ENCODE measurements at places on chromosomes 3 and 15.

DNA sequence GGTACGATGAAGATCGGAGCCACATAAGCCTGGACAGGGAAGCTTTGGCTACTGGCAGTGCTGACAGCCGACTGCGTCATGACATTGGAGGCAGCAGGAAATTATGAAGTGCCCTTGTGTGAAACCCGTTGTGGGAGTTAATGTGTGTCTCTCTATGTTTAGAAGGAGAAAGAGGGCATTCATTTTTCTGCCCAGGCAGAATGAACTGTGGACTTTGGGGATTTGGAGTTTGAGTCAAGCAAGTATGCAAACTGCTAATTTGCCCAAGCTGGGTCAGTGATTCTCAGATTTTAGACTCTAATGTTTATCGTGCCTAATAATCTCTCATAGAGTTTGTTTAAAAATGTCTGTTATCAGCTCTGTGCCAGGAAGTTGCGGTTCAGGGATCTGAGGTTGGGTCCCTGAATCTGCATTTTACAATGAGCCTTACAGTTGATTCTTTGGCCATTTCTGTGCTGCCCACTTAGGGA is 5.6 kb downstream of the CTXND1 start:
- DNase-seq, result no peak

DNA sequence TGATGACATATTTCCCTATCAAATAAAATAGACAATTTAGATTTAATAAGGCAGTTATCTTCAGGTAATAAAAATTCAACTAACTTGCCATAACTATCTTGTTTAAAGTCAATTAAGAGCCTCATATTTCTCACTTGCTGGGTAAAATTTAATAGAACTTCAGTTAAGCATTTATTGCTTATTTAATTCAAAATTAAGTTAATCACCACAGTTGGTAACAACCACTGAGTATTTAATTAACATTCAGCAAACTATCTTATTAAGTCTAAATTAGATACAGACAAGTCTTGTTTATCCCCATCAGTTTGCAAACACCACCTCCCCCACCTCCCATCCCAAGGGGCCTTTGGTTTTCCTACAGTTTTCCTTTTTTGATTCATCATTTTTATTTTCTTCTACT is 14.7 kb downstream of the LPP start:
- no peak for DNase-seq

DNA sequence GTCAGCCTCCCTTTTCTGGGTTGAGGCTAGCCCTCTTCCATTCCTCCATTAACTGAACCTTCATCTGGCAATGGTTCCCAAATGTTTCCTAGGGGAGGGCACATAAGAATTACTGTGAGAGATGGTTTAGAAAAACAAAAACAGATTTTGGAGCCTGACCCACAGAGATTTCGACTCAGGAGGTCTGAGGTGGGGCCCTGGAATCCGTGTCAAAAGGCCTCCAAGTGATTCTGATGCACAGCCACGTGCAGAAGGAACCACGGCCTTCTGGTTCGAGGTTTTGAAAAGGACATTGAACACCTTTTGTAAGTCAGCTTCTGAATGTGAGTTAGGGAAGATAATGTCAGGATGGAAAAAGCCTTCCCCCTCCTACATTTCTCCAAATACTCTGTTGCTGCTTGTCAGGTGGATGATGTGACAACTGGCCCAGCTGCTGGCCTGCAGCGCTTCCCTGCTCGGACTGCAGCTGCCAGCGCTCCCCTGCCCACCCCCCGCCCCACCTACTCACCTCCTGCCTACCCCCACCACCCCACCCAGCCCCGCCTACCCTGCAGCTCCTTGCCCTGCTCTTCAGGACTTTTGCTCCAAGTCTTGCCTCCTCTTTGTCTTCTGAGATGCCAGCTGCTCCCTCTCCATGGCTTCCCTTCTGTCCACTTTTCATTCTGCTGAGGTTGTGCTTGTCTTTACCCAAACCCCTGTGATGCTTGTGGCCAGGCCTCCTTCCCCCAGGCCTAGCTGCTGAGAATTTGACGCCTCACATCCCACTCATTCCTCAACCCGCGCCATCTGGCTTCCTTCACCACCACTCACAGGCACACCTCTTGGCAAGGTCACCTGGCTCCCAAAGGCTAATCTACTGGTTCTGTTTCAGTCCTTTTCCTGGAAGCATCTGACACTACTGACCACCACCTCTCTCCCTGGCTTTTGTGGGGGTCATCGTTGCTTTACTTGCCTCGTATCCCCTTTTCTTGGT is 6.6 kb downstream of the EHD4 start:
- no peak for DNase-seq

DNA sequence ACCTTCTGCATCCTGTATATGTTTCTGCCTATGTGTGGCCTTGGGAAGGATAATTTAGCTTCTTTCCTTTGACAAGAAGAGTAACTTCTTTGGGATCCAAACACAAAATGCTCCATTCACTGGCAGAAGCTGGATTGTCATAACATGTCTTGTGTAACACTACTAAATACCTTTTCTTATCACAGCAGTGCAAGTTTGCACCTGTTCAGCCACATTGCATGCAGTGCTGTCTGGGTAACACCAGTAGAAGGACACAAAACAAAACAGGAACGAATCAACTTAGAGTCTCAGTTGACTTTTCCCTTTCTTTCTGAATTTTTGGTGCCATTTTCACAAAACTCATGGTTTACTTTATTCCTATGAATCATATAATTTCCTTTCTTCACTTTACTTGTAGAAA is 43.6 kb upstream of the TNIK start:
- no peak for DNase-seq

- DNase-seq, result no peak
Measured at GRCh38 chr3:39147711-39148434, 5.5 kb downstream of the CSRNP1 start.

DNA sequence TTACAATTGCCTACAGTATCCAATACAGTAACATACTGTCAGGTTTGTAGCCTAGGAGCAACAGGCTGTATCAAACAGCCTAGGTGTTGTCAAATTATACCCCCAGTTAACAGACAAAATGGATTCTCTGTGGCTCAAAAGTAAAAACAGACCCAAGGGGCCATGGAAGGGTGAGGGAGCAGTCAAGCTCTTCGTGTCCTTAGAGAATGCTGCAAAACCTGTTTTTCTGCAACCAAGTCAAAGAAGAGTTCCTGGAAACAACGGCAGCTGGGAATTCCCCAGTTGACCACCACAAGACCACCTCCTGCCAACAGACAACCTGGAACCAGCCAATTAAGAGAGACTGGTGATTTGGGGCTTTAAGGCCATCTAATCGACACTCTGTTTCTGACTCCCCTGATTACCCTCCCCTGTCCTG is 11.1 kb upstream of the THUMPD3 start:
- DNase-seq, result no peak

DNA sequence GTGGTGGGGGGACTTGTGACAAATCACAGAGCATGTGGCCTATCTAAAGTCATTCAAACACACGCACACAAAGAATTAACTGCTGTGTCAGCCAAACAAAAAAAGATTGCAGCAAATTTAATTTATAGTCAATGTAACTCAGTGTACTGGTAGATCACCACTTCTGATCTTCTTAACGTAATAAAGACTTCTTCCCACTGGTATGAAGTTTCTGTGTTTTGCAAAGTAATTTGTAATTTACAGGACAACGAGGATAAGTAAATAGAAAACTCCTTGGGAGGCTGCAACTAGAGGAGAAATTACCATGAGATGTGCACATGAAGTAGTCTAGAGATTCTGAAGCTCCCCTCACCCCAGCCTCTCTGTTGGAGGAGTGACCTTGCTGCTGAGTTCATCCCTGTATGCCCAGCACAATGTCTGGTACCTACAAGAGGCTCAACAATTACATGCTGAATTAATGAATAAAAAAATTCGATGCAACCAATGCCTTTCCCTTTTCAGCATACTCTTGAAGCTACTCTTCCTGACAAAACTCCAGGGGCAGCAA is 207.3 kb downstream of the ARRDC4 start:
- no peak for DNase-seq

- no peak for DNase-seq
Measured at GRCh38 chr3:177906126-177906511, 630.1 kb upstream of the KCNMB2 start.

- no peak for DNase-seq
Measured at GRCh38 chr3:54138937-54139547, 16.7 kb downstream of the CACNA2D3 start.

GRCh38 chr3:22907161-22907780 is 295.9 kb upstream of the UBE2E2 start:
- DNase-seq, result no peak

GRCh38 chr3:120495809-120496208 is 45.0 kb upstream of the FSTL1 start:
- DNase-seq, result no peak

DNA sequence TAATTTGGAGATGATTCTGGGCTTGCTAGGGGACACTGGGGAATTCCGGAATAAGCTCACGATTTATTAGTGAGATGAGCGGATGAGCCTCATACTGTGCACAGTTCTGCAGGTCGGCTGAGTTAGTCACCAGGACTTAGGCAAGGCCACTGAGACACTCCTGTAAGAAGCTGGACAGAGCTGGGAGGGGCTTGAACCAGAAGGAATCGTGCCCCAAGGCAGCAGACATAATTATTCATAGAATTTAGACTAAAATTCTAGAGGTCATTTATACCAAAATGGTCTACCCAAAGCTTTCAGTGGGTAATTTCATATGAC is 121.4 kb downstream of the VGLL4 start:
- DNase-seq, result no peak

DNA sequence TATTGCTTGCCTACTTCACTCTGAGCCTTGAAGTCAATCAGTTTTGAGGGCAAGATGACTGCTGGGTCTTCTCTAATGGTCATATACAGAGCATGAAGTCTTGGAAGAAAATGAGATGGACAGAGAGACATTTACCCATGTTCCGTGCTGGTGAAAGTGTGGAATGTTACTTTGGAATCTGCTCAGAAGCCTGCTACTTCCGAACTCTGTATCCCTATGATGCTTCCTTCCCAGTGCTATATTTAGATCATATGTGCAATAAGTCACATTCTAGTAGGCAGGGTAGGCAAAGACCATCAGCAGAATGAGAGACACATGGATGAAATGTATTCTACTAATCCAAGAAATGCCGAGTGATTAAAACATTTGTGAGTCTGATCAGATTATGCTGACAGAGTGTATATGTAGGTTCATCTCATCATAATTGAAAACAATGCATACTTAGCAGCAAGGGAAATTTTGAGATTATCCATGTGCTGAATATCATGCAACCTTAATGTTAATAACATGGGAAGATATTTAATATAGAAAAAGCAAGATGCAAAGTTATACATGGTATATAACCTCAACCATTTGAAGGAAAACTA is 60.5 kb downstream of the RAB7A start:
- no peak for DNase-seq

DNA sequence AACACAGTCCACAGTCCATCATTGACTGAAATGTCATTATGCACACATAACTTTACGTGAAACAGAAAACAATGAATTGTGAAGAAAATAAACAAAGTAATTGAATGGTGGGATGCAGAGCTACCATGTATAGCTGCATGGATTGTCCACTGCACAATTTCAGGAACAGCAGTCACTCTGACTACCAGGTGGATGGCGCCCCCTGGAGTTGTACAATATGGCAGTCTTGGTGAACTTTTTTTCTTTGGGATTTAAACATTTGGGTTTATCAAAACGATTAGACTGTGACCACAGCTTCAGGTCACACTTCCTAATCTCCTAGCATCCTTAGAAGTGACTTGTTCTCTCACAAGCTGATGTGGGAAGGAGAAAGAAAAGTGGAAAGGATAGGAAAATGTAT is 48.9 kb upstream of the TCF12 start:
- no peak for DNase-seq

DNA sequence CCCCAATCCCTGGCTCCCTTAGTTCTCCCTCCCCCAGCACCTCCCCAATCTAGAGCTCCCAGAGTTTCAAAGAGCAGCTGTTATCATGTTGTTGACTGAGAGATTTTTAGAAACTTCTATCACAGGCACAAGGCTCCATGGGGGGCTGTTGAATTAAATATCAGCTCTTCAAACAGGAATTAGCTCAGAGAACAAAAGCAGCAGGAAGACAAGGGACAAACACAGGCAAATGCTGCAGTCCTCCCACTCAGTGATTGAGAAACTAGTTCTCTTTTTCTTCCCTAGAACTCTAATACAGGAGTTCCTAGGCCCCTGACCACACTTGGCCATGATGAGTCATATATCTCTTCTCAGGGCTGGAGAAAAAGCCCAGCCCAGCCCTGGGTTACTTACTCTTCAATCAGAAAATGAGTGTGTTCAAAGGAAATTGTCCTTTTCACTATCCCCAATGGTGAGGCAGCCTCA is 262.1 kb downstream of the IGSF11 start:
- no peak for DNase-seq

GRCh38 chr3:23202921-23203707 is at the start of gene UBE2E2:
Gene UBE2E2 (plus strand): TSS chr3:23203327.
- DNase-seq, result peak; percentile 65

GRCh38 chr3:136708333-136708985 is 43.7 kb downstream of the STAG1 start:
- no peak for DNase-seq

GRCh38 chr15:96102631-96103030 is 227.9 kb upstream of the NR2F2 start:
- no peak for DNase-seq

DNA sequence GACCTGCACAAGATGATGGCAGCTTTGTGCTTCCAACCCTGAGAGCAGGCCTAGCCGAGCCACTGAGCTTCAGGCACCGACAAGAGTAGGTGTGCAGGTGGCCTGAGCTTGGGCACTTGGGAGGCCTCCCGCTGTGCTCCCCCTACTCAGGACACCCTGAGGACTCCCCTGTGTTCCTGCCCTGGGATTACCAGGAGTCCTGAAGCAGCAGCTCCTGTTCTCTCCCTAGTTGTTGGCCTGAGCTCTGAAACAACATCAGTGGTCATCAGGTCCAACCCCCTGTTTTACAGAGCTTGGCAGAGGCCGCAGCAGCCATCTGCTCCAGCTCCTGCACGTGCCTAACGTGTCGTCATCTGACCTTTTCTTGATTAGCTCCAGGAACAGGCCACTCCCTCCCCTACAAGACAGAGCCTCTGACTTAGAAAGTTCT is 8.0 kb upstream of the MESP2 start:
- DNase-seq, result no peak

GRCh38 chr3:11238880-11239279 is 33.3 kb upstream of the ATG7 start:
- DNase-seq, result no peak

DNA sequence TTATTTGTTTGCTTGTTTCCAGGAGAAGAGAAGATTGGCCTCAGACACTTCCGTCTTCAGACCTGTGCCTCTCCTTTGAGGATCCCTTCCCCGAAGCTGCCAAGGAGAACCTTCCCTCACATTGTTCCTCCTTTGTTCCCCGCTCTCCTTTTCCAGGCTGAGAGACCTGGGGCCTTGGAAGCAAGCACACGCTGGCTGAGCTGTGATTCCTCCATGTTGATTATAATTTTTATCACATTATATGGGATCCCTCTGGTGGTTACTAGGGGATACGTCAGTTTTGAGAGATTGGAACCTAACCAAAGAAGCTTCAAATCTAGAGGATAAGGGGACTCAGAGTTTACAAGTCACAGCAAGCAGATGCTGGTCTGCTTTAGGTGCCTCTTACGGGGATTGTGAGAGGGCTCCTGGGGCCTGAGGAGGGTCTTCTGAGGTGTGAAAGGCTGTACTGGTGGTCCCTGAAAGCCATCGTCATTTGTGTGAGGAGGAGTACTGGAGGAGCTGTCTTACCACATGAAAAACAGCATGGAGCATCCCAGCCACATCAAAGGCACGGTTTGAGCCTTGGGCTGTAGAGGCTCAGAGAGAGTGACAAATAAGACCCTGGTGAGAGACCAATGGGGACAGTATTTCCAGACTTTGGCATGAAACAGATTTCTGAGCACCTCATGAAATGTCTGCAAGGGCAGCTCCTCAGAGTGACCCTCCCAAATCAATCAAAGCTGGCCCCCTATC is 760.1 kb upstream of the CFAP20DC start:
- DNase-seq, result peak; percentile 25
